ENCODE measurements at places on chromosomes 6 and 20.

DNA sequence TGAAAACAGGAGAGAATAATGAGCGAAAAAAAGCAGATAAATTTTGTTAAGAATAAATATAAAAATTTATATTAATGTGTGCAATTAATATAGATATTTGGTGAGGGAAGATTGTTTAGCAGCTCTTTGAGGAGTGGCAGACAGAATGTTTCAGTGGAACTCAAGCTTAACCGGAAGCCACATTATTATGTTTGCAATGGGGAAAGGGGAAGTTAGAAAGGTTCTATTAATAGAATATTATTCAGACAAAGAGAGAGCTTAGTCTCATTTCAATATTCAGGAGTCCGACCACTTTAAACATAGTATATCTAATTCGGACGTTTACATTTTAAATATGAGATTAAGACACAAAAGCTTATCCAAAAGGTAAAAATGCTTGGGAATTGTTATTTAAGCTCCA is 81.6 kb upstream of the KHDRBS2 start:
- DNase-seq = no peak

GRCh38 chr6:11164717-11165646 is 53.5 kb upstream of the ERVFRD-1 start:
- no peak for DNase-seq

GRCh38 chr6:44228031-44228430 is 4.6 kb downstream of the SLC29A1 start:
- no peak for DNase-seq

- DNase-seq = no peak
Measured at GRCh38 chr20:48489656-48490055, 338.1 kb downstream of the PREX1 start.

- DNase-seq = no peak
Measured at GRCh38 chr20:32189691-32190615, 17.6 kb downstream of the PLAGL2 start.

GRCh38 chr20:11394145-11394833 is 523.4 kb upstream of the BTBD3 start:
- DNase-seq = no peak

- DNase-seq = no peak
Measured at GRCh38 chr6:7204726-7205125, 97.0 kb downstream of the RREB1 start.

DNA sequence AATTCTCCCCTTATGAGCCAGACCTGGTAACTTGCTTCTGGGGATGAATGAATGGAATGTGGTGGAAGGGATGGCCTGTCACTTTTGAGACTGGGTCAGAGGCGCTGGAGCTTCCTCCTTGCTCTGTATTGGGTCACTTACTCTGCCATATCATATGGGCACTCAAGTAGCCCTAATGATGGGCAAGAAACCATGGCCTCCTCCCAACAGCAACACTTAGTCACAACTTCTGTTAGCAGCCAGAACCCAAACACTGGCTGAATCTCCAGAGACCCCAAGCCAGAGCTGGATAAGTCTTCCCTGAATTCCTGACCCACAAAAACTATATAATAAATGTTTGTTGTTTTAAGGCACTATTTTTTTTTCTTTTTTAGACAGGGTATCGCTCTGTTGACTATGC is 5.5 kb downstream of the E2F1 start:
- DNase-seq = no peak

DNA sequence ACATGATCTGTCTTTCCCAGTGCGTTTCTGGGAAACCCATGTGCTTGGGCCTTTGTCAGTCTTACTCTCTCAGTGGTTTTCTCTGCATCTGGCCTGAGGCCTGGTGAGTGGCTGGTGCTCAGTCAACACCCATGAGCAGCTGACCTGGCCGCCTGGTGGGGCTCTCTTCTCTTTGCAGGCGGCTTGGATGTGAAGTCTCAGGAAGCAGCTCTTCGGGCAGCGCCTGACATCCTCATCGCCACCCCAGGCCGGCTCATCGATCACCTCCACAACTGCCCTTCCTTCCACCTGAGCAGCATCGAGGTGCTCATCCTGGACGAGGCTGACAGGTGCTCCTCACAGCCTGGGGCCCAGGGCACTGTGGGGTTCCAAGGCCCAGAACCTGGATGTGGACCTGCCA is 10.8 kb downstream of the DDX27 start:
- DNase-seq = peak; percentile 89

DNA sequence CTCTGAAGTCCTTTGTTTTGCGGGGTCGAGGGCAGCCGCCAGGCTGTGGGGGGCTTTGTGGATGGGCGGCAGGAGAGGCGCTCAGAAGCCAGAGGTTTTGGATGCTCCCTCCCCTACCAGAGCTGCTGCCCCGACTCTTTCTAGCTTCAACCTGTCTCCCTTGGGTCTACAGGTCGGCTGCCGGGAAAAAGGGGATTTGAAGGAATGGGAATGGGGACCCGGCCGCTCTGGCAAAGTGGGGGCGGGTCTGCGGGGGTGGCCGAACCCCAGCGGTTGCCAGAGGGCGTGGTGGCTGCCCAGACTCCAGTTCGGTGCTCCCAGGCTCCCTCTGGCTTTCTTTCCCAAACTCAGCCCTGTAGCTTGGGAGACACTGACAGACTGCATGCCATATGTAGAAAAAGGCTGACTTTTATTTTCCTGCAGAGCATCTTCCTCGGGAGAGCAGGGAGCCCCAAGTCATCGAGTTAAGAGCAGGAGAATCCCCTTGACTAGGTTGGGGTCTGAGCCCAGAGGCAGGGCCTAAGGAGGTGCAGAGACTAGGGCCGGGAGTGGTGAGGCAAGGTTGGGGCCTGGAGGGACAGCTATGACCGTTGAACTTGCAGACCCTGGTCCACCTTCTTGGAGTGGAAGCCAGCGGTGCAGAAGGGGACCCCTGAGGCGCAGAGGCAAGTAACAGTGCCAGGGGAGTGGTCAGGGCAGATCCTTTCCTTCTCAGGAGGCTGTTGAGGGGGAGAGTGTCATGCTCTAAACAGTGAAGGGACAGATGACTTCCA is 1.4 kb upstream of the PPP1R18 start:
- DNase-seq = no peak

DNA sequence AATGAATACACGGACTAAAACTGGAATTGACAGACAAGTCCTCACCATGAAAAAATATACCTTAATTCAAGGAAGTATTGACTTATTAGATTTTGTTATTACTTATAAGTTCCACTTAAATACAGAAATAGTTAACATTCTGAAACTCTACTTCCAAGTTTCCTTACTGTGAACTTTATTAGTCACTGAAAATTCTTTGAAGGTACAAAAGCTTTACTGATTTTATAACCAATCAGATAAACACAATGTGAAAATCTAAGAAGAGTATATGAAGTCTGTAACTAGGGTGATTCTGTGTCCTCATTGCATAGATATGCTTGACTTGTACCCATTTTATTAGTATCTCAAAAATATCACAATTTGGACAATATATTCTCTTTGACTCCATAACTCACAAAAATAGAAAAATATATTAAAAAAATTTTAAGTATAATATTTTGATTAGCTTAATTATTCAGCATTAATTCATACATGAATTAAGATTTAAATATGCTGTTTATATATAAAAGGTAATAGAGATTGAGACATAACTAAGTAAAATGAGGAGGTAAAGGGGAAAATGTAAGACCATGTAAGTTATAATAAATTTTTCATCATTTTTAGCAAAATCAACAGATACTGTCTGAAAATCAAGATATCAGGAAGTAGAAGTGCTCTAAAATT is 6.6 kb downstream of the NAPB start:
- no peak for DNase-seq

- no peak for DNase-seq
Measured at GRCh38 chr6:132079286-132079685, 128.1 kb upstream of the CCN2 start.

DNA sequence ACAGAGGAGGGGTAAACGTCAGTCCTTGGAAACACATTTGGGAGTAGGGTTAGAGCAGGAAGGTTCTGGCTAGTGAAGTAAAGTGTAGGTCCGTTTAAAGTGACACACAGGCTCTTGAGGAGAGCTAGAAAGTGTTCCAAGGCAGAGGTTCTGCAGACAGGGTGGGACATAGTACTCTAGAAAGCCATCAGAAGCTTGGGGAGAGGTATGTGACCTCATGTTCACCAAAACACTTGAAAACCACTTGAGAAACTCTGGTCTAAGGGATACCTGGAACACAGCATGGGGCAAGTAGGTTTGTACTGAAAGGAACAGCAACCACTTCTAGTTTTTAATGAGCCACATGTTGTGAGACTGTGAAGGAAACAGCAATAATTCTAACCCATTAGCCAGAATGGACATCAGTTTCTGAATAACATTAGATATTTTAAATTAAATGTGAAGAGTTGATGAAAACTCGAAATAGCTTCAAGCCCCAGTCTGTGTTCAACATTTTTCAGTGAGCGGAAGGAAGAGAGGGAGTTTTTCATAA is 49.0 kb downstream of the SOBP start:
- no peak for DNase-seq

DNA sequence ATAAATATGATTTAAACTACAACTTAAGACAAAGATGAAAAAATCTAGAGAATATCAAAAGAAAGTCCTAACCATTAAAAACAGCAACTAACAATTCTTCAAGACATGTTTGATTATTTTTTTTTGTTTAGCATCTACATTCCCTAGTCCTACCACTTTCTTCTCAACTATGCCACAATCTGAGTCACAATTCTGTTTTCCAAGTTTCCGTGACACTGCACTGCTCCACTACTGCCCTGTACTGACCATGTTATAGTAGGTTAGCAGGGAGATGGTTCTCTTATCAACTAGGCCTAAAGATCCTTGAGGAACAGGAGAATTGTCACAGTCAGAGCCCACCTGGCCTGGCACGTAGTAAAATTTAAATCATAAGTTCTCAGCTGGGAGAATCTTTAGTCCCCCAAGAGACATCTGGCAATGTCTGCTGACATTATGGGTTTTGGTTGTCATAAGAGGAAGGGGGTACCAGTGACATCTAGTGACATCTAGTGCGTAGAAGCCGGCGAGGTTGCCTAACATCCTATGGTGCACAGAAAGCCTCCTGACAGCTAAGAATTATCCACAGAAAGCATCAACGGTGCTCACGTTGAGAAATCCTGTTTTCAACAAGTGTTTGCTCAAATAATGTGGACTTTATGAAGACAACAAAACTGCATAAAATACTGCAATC is 100.5 kb downstream of the PDE10A start:
- no peak for DNase-seq

GRCh38 chr6:121465101-121465500 is 29.7 kb downstream of the GJA1 start:
- no peak for DNase-seq

GRCh38 chr6:29999416-29999815 is 57.1 kb downstream of the HLA-A start:
- no peak for DNase-seq

- peak; percentile 74 for DNase-seq
Measured at GRCh38 chr6:52663120-52663935, 7.6 kb upstream of the TMEM14A start.

GRCh38 chr6:17780061-17780460 is 73.3 kb upstream of the NUP153 start:
- no peak for DNase-seq

DNA sequence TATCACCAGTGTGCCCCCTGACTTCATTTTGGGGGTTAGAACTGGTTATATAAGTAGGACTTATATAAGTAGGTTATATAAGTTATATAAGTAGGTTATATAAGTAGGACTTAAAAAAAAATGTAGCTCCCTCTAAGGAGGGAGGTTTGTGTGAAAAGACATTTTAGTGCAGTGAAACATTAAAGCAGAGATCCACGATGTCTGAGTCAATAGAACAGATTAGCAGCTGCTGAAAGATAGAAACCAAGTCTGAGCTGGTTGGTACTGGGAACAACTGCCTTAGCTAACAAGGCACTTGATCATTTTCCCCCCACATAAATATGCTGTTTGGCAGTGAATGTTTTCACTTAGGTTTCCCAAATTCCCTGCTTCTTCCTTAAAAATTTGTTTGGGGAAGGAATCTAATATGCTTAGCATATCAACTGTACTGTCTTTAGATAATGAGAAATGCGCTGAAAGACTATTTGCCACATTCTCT is 2.1 kb upstream of the RPS12 start:
- DNase-seq = peak; percentile 22

GRCh38 chr6:26358511-26358981 is 6.5 kb upstream of the BTN3A2 start:
- no peak for DNase-seq

DNA sequence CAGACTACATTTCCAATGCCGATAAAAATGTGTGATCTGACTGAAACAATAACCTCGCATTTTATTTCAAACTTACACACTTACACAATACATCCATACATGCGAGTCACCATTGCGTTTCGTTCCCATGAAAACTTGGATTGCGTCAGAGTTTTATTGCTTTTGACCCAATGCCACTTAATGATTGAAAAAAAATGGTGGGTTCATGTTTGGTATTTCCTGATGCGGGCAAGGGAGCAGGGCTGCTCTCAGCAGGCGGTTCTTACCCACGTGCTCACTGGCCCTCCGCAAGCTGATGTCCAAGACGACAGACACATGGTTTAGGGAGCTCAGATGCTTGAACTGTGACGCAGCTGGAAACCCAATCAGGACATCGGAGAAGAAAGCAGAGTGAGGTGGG is 281.0 kb upstream of the SULF2 start:
- no peak for DNase-seq

DNA sequence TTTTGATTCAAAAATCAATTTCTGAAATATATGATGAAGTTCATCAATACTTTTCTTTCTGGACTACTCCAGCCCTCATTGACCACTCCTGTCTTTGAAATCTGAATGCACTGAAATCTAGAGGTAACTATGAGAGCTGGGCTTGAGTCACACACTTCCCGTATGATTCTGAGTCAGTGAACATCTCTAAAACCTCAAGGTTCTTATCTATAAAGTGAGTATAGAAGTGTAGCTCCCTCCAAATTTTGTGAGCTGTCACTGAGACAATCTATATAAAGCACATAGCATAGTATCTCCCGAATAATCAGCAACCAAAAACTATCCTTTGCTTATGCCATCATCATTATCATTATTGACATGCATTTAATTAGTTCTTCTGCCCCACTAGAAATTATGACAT is 182.4 kb downstream of the TSHZ2 start:
- no peak for DNase-seq

GRCh38 chr20:47241345-47241781 is 115.1 kb downstream of the ZMYND8 start:
- no peak for DNase-seq

- DNase-seq = no peak
Measured at GRCh38 chr6:32177183-32177787, 920 bp upstream of the RNF5 start.

- DNase-seq = no peak
Measured at GRCh38 chr20:59565768-59566461, 38.4 kb upstream of the PHACTR3 start.

DNA sequence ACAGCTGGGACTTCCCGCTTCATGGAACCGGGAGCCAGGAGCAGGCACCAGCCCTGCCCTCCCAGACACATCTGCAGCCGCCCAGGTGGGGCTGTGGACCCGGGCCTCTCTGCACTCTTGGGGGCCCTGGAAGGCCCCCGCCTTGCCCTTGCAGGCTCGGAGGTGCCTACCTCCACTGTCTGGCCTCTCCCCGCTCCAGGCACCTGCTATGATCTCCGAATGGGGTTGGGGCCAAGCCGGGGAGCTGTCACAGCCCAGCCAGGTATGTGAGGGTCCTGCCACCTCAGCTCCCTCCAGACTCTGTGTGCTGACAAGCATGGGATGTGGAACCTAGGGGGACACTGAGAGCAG is 54.0 kb downstream of the GMDS start:
- no peak for DNase-seq

GRCh38 chr20:50052550-50053361 is 60.2 kb downstream of the UBE2V1 start:
- DNase-seq = no peak

GRCh38 chr6:131652472-131652871 is 15.4 kb downstream of the ENPP3 start:
- peak; percentile 6 for DNase-seq

Measured in NCI-H2029 treated with DMSO at 0.1 percent for 48 hours (cell line).